ENCODE measurements at places on chromosomes 4 and X.

- no peak for DNase-seq
Measured at GRCh38 chr4:69649207-69649606, 3.8 kb downstream of the UGT2A1 start.

- DNase-seq: no peak
Measured at GRCh38 chr4:4317496-4318232, 27.6 kb downstream of the ZBTB49 start.

GRCh38 chrX:110015032-110015431, 12.1 kb downstream of the TMEM164 start:
- DNase-seq: no peak

DNA sequence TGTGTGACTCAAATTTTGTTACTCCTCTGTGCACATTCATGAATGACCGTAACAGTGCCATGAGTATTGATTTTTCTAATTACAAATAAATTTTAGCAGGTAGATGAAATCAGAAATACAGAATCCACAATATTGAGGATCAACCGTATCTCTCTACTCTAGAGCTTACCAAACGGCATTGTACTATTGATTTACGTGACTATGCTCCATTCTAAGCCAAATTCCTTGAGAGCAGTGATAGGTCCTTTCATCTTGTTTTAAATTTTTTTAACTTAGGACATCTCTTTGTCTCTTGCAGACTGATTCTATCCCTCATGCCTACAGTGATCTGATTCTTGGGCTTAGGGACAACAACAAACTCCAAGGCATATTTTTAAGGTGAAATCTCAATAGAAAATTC, 172.3 kb upstream of the C1QTNF7 start:
- no peak for DNase-seq

DNA sequence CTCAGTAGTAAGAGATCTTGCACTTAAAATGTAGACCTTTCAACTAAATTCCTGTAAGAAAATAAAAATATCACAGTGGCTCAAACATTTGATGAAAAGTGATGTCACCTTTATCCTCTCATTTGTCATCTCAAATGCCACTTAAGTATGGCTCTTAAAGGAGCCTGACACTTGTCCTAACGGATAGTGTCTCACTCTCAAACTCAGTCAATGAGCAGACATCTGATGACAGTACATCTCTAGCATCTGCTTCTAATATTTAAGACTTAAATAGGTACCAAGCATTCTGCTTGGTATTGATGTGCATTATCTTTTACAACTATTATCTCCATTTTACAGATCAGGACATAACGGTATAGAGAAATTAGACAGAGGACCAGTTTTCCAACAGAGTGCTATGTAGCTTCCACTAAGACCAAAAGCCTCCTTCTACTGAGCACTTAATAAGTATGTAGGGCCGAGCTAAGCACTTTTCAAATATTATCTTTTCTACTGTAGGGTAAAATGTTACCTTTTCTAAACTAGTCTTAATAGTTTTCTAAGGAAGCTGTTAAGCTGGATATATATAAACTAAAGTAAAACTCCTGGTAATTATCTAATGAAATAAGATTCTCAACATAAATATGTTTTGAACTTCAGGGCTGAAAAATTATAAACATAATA, 110.2 kb downstream of the PDE5A start:
- DNase-seq: no peak

GRCh38 chr4:171118091-171118490, 695.1 kb upstream of the GALNTL6 start:
- DNase-seq: no peak

DNA sequence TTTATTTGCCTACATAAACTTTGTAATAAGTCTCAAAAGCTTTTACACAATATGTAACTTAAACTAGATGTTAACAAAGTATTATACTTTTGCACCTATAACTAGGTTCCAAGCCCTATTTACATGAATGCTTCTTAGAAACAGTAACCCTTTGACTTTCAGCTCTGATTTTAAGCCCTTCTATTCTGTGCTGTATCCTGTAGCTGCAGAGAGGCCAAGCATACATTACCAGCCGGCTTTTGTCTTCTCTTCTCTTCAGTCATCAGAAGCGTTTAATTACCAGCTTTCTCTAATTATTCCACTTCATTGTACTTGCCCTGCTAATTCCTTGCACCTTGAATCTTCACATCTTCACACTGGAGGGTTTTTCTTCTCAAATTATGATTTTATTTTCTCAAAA, 403.1 kb downstream of the PDGFC start:
- DNase-seq: no peak

DNA sequence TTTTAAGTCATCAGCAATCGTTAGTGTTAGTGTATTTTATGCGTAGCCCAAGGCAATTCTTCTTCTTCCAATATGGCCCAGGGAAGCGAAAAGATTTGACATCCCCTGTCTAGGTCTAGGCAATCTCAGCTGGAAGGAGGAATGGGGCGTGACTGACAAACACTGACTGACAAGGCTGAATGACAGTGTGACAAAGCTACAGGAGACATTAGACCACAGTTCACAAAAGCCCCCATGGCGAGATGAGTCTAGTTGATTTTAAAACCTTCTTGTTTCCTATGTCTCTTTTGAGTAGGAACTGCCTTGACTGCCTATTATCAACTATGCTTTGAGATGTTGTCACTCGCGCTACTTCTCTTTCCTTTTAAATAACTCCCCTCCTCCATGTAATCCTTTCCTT, 42.3 kb downstream of the QRFPR start:
- DNase-seq: no peak

DNA sequence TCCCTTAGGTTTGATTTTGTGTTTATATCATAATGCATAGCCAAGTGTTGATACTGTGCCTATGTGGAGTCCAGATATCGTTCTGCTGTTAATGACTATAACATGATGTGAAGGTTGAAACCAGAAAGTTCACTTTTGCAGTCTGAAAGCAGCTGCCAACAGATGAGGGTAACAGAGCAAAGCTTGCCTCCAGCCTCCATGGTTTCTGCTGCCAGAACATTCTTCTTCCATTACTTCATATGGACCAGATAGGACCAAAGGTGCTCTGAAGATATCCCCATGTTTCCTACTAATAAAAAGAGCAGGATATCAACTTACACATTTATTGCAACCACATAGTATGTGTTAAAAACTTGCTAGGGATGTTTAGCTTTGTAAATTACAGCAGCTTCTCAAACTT, 394.1 kb downstream of the SPRY1 start:
- DNase-seq: no peak

- no peak for DNase-seq
Measured at GRCh38 chr4:43816116-43816515, 632.5 kb downstream of the KCTD8 start.

DNA sequence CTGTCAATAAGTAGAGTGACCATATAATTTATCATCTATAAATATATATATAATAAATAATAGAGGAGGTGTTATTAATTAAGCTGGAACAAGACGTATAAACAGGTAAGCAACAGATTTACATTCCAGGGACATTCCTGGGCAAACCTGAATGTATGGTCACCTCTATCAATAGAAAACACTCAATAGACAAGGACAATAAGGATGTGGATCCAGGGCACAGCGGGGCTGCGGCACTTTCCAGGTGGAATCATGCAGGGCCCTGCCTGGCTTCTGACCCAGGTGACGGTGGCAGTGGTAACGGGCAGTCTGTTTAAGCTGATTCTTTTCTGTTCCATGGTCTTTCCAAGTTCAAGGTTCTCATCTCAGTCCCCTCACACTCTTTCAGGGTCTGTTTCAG, 22.5 kb downstream of the ENPEP start:
- DNase-seq: no peak

GRCh38 chr4:1900087-1900433, 28.9 kb downstream of the NSD2 start:
- no peak for DNase-seq

GRCh38 chr4:8701126-8702019, 108.8 kb downstream of the CPZ start:
- no peak for DNase-seq

DNA sequence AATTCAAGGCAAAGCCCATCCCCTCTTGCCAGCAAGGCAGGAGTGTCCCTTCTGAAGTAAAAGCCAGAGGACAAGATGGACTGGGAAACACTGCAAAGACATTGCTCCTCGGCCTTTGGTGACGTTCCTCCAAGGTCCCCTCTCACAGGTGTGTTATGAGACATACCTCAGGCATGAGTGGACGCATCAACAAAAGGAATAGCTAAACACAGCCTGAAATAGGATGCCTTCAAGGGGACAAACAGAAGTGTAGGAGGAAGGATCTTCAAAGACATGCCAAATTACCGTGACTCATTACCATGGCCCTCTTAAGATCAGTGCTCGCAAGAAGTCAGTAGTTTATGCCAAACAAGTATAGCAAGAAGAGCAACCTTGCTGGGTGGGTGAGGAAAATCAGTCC, 6.0 kb upstream of the IDS start:
- no peak for DNase-seq

- no peak for DNase-seq
Measured at GRCh38 chr4:82957045-82957444, 53.6 kb downstream of the LIN54 start.

- DNase-seq: no peak
Measured at GRCh38 chr4:84503495-84504437, 4.7 kb upstream of the NKX6-1 start.

DNA sequence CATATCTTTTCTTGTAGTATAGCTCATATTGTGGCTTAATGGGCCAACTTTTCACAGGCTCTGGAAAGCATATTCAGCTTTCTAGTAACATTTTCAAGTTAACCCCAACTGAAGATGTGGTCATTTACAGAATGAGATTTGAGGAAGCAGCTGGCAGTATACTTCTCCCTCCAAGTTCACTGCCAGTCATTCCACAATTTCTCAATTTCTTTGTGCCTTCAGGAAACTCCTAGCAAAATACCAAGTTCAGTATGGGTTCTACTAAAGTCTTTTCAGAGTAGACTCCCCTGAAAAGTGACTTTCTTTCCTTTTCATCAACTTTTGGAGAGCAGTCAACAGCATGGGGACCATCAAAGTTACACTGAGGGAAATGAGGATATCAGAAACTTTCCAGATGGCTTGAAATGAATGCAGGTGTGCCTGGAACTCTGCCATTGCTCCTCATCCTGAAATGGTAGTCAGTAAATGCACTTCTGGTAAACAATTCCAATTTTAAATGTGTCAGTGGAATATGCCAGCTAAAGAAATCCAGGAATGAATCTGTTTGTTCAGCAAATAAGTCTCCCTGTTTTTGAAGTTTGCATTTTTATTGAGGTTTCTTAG, 81.5 kb upstream of the TEX13D start:
- no peak for DNase-seq

- no peak for DNase-seq
Measured at GRCh38 chr4:26303008-26303407, 17.8 kb upstream of the RBPJ start.

- no peak for DNase-seq
Measured at GRCh38 chr4:47326025-47326424, 137.5 kb downstream of the COMMD8 start.

- no peak for DNase-seq
Measured at GRCh38 chrX:69173906-69174305, 8.7 kb upstream of the PJA1 start.

DNA sequence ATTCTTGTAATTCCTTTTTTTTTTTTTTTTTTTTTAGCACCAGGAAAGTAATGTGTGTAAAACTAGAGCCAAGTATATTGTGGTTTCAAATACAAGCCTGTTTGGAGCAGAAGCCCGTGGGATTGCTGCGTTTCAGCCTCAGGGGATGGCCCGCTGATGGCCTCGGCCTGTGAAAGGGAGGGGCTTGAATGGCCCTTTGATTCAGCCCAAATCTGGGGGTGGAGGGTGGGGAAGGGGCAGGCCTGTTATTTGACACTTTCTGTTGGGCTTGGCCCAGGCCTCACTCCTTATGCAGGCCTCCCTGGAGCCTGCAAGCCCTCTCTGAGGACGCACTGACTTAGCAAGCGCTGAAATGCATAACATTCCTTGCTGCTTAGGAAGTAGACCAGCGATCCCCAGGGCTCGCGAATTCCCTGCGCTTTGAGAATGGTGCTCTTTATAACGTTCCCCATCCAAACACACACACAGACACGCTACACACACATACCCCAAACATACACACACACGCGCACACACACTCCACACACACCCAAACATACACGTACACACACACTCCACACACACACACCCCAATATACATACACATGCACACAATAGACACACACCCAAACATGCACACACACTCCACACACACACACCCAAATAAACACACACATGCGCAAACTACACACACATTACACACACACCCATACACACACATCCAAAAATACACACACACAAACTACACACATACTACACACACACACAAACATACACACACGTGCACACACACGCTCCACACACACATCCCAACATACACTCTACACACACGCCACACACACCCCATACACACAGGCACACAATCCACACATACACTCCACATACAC, 29.6 kb downstream of the TLR10 start:
- no peak for DNase-seq

DNA sequence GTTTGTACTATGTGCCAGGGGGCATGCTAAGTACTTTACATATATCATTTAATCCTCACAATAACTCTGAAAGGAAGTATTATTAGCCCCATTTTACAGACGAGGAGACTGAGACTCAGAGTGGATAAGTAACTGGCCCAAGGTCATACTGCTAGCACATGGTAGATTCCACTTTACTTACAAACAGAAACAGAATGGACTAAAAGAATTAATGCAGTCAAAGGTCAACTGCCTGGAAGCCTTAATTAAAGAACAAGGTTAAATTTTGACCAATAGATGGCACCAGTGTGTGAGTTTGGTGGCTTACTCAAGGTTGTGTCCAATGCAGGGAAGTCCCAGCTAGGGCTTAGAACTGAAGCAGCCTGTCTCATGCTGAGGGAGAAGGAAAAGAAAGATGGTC, 4.7 kb downstream of the RIPPLY1 start:
- peak; percentile 3 for DNase-seq

DNA sequence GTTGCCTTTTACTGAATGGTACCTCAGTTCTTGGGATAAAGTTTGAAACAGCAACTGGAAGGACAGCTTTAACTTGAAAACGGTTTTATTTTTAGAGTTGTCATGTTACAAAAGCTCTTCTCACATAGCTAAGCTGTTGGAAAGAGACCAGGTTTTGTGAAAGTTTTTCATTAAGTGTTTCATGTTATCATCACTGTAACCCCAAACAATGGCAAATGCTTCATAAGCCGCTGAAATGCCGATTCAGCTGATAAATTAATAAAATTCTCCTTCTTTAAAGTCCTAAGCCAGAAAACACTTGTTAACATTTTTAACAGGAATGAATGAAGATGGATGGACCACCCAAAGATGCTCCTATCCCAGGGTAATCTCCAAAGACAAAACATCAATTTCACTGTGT, 76.1 kb upstream of the IRF2 start:
- no peak for DNase-seq

- no peak for DNase-seq
Measured at GRCh38 chr4:88745581-88746163, 48.0 kb upstream of the NAP1L5 start.

Measured in T-helper 2 cell treated with Interferon-gamma antibody and Interleukin-4, amounts not matched to agents 5 μg/mL and 100 μg/mL, for 36 hours (primary cell).